Ecto neural progenitor cell (in vitro differentiated cells): ENCODE measurements at places on chromosomes 4 and X.

DNA sequence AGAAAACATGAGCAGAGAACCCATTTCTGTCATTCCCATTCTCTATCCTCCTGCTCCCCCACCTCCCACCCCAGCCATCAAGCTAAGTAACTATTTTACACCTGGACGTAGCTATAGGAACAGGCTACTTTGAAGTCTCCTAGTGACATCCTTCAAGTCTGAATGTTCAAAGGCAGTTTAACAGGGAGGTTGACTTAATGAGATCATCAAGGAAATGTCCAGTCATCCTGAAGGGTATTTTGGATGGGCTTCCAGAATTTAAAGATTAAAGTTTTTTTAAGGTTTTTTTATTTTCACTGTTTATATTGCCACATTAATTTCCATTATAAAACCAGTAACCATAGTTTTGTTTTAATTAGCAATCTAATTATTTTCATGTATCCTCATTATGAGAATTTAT, 41.1 kb downstream of the HPF1 start:
- DNase-seq, result no peak

GRCh38 chr4:69640289-69640688, 847 bp upstream of the UGT2A2 start:
- DNase-seq, result no peak

DNA sequence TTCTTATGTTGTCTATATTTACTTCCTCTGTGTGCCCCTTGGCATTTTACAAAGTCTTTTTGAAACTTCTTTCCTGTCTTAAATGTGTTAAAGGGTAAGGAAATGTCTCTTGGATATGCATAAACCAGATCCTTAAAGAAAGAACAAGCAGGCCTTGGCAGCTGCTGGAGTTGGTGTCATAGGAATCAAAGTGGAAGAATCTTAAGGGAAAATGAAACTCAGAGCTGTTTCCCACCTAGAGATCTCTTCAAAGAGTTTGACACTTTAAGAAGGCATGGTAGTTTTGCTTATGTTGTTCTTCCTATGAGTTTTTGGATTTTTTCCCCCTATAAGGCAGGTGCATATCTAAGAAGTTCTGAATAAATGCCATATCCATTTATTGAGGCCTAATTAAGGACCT, 37.0 kb upstream of the CWH43 start:
- DNase-seq, result no peak

GRCh38 chr4:19399001-19399400, 852.7 kb upstream of the SLIT2 start:
- DNase-seq, result no peak
